PC-3 (cell line): ENCODE measurements at places on chromosomes 2 and 18. TPM values are rescaled to one million over a fixed set of nuclear protein-coding genes. Genes with fewer than 3 reads are reported as not detected.

CREB1 gene
- 34.8 and 43.5 TPM in 2 replicates for total RNA-seq

REEP1 gene
- 0.06 TPM in 1 of 2 replicates, not detected in the other for total RNA-seq

RAD51AP2 gene
- total RNA-seq = not detected in 2 replicates

POTEE gene
- total RNA-seq = 0.58 TPM in 1 of 2 replicates, not detected in the other

LIPG gene
- 9.1 and 14.8 TPM in 2 replicates for total RNA-seq

LYPD6 gene
- total RNA-seq = 1.9 and 2.4 TPM in 2 replicates

DCDC2C gene
- total RNA-seq = not detected in 2 replicates

KDSR gene
- total RNA-seq = 15.8 and 16.1 TPM in 2 replicates
